IPS DF 19.7 (cell line): ENCODE measurements at places on chromosomes 3 and 15.

DNA sequence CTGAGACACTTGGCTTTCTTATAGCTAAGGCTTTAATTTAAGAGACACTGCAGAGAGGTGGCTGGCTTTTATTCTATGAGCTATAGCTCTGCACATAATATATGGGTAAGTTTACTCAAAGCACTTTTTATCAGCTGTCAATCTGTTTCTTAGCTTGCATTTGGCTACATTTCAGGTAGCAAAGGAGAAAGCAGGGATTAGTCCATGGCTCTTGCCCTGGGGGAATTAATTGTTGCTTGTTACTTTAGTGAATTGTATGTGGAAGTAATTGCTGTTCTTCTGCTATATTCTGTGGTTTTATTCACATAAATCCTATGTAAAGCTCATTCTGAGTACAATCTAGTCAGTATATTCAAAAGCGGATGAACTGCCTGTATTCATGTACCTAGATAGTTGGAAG is 14.4 kb upstream of the CCDC39 start:
- no peak for DNase-seq

DNA sequence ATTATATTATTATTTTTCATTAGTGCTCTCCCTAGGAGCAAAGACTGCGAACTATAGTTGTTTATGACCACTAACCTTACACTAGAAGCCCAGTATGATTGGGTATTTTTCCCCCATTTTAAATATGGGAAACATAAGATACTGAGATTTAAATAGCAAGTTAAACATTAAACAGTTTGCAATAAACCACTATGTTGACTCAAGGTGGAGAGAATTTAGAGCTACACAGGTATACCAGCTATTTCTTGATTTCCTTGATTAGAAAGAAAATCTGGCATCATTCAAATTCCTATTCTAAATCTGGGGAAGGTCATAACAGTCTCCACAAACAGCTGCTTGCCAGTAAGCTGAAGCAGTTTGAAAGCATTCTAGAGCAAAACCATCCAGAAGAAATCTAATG is 863.8 kb upstream of the CFAP20DC start:
- no peak for DNase-seq

DNA sequence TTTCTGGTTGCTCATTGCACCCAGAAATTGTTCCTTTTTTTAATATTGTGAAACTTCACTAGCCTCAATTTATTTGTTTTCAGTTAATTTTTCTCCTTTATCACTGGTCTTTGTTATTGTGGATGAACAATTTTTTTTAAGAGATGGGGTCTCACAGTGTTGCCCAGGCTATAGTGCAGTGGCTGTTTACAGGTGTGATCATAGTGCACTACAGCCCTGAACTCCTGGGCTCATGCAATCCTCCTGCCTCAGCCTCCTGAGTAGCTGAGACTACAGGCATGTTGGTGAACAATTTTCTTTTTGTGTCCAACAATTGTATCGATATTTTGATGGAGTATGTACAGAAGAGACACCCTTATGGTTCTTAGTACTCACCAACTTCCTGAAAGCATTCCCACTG is 26.3 kb downstream of the BLM start:
- no peak for DNase-seq

- DNase-seq: no peak
Measured at GRCh38 chr3:121951291-121951919, 57.2 kb downstream of the SLC15A2 start.

- DNase-seq: no peak
Measured at GRCh38 chr3:7973006-7973405, 528.6 kb upstream of the LMCD1 start.

DNA sequence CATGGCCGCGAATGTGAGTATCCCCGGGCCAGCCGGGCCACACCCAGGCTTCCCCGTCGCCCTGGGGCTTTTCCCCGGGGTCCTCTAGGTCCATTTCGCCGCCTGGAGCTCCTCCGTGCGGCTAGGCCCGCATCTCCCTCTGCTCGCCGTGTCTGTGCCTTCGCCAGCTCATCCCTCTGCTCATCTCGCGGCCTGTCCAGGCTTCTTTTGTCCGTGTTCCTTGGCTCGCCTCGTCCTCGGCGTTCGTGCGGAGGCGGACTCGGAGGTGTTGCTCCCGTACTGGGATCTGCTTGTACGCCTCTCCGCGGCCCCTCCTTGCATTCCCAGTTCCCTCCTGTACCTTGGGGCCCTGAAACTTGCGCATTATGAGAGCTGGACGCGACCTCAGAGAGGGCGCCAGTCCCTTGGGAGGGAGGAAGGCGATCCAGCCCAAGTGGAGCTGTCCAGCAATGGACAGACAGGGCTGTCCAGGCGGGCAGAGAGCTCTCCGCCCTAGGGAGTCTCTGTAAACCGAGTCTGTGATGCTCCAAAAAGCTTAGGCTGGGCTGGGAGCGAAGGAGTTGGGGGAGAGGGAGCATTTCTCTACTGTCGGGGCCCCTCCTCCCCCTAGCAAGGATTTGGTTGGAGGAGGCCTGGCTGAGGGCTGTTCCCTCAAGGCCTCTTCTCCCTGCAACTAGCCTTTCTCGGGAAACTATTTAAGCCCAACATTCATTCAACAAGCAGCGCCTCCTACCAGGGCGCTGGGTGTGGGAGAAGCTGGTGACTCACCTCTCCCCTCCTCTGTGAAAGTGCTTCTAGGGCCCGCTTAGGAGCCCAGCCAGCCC is 553 bp downstream of the TMEM43 start:
- DNase-seq: peak; percentile 57

DNA sequence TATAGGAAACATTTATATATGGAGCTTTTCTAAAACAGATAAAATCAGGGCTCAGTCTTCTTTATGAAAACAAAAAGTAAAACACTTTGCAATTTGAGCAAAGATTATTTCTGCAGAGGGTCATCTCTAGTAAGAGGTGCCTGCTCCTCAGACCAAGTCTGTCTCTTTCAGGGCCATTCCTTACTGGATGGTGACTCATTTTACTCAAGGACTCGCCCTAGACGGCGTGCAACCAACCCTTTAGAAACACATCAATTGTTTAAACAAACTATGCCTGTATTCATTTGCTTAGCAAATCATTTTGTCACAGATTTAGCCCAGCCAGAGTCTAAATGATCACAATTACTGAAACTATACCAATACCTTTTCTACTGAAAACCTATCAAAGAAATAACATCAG is 242.8 kb upstream of the ICE2 start:
- DNase-seq: no peak

- DNase-seq: no peak
Measured at GRCh38 chr15:81407718-81408117, 33.7 kb upstream of the TMC3 start.

- DNase-seq: no peak
Measured at GRCh38 chr3:108744762-108745161, 12.4 kb downstream of the RETNLB start.

GRCh38 chr3:184155644-184156521 is 706 bp downstream of the DVL3 start:
- no peak for DNase-seq

- no peak for DNase-seq
Measured at GRCh38 chr15:89809787-89810148, 4.9 kb downstream of the ANPEP start.

DNA sequence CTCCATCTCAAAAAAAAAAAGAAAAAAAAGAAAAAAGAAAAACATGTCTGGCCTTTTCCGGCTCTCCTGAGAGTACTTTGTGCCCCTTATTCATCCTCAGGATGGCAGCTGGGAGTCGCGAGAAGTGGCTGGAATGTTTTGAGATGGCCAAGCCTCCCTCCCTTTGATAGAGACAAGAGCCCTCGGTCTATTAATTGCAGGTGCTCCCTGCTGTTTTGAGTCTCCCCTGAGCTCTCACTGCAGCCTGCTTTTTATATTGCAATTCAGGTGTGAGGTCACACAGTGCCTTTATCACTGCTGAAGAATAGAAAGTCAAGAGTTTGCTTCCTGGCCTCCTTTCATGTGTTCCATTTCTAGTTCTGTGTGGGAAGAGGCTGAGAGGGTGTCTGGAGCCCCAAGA is 10.9 kb downstream of the CA12 start:
- no peak for DNase-seq

DNA sequence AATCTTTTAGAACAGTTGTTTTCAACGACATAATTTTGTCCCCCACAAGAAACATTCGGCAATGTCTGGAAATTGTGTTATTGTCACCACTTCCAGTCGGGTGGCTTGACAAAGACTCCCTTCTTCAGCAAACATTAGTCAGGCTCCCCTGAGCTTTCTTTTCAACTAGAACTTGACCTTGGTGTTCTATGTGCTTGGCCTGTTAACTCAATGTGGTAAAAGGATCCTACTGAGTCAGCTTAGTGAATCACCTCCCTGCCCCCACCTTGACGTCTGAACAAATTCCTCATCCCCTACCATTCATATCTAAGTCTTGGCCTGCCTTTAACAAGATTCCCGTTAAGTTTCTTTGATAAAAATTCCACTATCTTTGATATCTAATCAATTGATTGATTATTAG is 465.0 kb upstream of the ROBO1 start:
- DNase-seq: peak; percentile 28

GRCh38 chr15:60390231-60390630 is 7.6 kb downstream of the ANXA2 start:
- DNase-seq: no peak

GRCh38 chr15:91027677-91028076 is 5.3 kb upstream of the VPS33B start:
- no peak for DNase-seq

- DNase-seq: no peak
Measured at GRCh38 chr15:33236841-33237509, 42.5 kb upstream of the FMN1 start.

DNA sequence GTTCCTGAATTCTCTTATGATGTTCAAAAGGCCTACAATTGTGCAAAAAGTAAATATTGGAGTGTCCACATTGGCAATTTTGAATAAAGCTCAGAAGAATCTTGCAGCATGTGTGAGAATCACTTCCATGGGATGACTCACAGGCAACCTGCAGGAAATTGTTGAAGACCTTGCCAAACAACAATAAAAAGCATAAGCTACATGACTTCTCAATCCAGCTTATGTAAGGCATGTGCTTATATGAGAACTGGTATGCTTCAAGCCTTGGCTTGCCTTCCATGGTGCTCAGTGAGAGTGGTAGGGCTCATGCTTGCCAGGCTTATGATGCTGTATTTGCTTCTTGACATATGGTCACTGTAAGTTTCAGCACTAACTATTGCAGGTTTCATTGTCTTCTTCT is 18.4 kb upstream of the BCHE start:
- DNase-seq: no peak

DNA sequence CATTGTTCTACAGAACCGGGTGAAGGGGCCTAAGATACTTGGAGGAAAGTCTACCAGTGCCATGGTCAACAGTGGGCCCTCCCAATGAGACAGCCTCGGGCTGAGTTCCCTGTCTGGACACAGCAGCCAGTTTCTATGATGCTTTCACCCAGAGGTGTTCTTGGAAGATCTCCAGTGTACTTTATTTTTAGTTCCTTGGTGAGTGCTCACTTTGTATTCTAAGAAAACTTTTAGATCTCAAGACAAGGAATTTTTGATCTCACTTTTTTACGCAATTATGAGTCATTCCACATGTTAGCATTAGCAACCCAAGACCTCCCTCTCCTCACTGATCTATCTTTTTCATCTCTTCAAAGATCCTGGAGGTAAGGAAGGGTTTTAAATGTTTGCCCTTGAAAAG is 287.7 kb downstream of the RORA start:
- no peak for DNase-seq

DNA sequence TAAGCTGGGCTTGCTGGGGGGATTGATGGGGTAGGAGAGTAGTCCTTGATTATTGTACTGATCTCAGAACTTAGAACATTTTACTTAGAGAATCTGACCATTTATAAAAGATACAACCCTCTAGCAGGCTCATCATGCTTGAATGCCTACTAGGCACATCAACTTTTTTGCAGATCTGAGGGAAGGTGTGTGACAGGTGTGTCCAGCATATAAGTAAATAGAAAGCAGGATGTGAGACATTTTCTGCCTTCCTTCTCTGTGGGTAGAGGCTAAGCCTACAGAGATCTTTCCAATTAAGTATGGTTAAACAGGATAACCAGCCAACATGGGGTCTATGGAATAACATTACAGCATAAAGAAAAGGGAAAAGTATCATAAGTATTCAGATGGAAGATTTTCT is 159.1 kb downstream of the AKAP13 start:
- DNase-seq: no peak

DNA sequence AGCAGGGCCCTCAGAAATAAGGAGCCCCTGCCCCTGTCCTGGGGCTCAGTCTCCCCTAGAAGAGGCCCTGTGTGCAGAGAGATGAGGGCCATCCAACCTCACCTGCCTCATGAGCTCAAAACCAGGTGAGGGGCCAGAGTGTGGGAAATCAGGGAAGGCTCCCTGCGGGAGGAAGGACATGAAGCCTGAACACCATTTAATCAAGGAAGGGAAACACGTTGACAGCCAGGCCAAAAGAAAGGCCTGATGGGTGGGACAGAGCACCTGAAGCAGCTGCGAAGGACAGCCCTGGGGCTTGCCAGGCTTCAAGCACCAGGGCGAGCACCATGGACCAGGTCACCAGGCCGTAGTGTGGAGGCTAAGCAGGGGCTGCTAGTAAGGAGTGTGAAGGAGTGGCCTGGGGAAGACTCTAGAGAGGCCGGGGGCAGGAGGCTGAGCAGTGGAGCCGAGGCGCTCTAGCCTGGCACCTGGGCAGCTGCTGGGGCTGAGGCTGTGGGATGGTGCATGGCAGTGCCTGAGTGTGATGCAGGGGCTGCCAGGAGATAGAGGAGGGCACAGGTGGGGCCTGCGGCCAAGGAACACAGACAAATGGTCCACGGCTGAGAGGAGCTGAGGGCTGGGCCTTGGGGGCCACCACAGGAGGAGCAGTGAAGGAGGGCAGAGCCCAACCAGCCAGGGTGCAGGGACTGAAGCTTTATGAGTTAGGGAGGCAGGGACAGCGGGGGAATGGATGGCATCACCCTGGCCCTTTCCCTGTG is 16.1 kb downstream of the ACAA1 start:
- DNase-seq: no peak

- no peak for DNase-seq
Measured at GRCh38 chr3:114867359-114867758, 279.7 kb downstream of the ZBTB20 start.

DNA sequence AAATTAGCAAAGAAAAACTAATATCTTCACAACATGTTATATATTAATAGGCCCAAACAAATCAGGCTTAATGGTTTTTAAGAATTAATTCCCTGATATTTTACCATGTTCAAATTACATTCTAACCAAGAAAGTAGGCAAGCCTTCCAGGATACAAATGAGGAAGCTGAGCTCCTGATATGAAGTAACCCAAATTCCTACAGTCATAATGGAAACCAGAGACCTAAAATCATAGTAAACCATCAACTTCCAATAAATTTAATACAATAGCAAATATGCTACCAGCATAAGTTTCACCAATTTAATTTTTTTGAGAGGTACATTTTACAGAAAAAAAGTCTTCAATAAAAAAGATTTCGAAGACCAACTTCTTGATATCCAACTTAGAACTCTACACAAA is 3.8 kb downstream of the DCBLD2 start:
- no peak for DNase-seq
